CD8-positive, alpha-beta memory T cell (primary cell): ENCODE measurements at places on chromosomes 11 and 22. TPM values are rescaled to one million over a fixed set of nuclear protein-coding genes. Genes with fewer than 3 reads are reported as not detected.

GRCh38 chr11:47979378-47980087, 826 bp upstream of the PTPRJ start:
- DNase-seq: no peak

GRCh38 chr11:10208131-10208575, 85.9 kb downstream of the SBF2 start:
- DNase-seq: no peak

- DNase-seq: no peak
Measured at GRCh38 chr11:79697905-79698304, 257.1 kb upstream of the TENM4 start.

The PDE2A gene
- 0.55 TPM for total RNA-seq

- DNase-seq: no peak
Measured at GRCh38 chr11:108734956-108735559, 70.2 kb downstream of the DDX10 start.
